Activated naive CD4-positive, alpha-beta T cell treated with Interleukin-2 at 50 U/mL for 16 hours (primary cell): ENCODE measurements at places on chromosomes 16 and 17.
A peak's percentile ranks its signal among the peaks of the same experiment; 100 is the strongest.

DNA sequence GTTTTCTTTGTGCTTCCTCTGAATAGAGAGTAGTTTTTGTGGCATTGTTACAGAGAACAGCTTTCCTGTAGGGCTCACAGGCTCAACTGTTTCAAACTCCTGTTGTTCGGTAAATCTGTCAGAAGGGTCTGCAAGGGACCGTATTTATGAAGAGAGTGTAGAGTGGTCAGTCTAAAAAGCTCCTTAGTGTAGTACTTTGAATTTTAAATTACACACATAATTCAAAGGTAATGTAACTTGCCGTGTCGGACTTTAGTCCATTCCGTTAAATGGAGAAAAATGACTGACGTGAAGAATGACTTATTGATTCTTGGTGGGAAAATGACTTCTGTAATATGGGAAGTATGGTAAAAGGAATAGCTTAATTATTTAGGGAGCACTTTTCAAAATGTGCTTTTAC lies 190.9 kb downstream of the WWOX start:
- DNase-seq, result no peak

GRCh38 chr16:88815901-88816589 lies 4.3 kb upstream of the APRT start:
- peak; percentile 56 for DNase-seq

DNA sequence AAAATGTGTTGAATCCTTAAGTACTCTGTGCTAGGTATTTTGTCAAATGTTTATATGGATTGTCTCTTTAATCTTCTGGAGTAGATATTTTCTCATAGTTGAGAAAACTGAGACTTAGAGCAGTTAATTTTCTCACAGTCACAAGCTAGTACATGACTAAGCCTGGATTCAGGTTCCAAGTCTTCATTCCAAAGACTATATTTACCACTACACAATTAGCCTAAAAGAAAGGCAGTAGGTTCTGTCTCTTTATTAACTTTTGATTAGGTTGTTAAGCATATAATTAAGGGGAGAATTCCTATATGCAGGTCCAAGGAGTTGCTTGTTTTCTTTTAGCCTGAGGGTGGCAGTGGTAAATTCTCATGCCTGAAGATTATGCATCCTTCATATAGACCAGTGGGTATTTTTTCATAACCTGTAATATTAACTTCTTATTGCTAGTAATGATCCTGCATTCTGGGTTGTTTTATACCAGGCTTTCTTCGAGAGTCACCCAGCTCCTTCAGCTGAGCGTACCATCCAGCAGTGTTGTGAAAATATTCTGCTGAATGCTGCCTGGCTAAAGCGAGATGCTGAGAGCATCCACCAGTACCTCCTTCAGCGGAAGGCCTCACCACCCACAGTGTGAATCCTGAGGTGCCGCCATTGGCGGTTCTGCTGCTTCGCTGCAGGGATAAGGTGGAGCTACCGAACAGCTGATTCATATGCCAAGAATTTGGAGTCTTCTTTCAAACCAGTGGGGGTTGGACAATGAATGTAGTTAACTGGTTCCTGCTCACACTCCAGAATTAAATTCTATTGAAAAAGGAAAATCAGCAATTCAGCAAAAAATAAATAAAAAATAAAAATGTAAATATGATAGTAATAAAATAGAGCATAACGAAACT lies 28.2 kb upstream of the KPNB1 start:
- DNase-seq, result no peak

- no peak for DNase-seq
Observed at GRCh38 chr16:9706217-9706836, 475.9 kb downstream of the GRIN2A start.

- DNase-seq, result peak; percentile 35
Observed at GRCh38 chr17:43701318-43701743, 39.6 kb upstream of the MEOX1 start.

DNA sequence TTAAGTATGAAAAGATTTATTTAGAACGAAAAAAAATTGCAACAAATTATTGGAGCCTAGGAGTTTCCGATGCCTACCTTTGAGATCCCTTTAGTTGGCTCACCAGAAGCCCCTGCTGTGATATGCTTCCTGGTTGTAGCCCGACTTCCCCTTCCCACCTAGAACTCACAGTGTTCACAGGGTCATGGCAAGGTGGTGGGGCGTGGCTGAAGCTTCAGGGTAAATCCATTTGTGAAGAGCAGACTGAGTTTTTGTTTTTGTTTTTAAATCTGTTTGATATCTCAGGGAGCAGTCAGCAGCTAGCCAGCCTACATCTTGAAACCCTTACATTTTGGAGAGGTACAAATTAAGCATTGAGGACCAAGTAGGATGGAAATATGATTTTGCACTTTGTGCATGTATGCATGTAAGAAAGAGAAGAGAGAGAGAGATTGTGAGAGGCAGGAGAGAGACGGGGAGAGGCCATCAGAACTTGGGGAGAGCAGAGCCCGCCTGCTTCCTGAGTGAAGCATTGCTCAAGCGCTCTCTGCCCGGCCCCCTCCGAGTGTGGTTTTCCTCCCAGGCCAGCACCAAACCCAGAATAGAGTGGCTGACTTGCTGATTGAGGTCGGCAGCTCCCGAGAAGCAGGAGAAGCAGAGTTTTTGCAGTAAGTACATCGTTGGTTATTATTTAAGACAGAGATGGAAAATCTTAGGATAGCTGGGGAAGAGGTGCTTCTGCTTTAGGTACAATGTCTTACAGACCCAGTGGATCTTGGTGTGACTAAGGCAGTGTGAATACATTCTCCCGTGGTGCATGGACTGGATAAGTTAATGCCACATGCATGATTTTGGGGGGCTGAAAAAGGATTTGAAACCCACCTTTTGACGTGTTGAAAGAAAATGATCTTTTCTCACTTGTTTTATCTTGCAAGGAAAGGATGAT lies 64.2 kb downstream of the SPECC1 start:
- peak; percentile 19 for DNase-seq

- DNase-seq, result no peak
Observed at GRCh38 chr16:85948616-85949265, 49.8 kb downstream of the IRF8 start.

- DNase-seq, result no peak
Observed at GRCh38 chr17:72034000-72034399, 86.8 kb upstream of the SOX9 start.

GRCh38 chr17:8941520-8941919 lies 24.0 kb downstream of the PIK3R5 start:
- DNase-seq, result peak; percentile 75

GRCh38 chr17:31596382-31597323 lies 205.2 kb downstream of the RAB11FIP4 start:
- no peak for DNase-seq

DNA sequence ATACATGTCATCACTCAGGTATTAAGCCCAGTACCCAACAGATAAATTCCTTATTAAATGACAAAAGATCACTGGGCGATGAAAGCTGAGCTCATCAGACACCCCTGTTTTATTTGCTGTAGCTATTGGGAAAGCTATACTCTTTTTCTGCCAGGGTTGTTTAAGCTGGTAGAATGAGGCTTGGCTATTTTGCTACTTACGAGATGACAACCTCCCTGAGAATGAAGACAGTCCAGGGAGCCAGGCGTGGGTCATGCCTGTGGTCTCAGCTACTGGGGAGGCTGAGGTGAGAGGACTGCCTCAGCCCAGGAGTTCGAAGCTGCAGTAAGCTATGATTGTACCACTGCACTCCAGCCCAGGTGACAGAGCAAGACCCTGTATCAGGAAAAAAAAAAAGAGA lies 4.3 kb upstream of the SH2B1 start:
- no peak for DNase-seq

DNA sequence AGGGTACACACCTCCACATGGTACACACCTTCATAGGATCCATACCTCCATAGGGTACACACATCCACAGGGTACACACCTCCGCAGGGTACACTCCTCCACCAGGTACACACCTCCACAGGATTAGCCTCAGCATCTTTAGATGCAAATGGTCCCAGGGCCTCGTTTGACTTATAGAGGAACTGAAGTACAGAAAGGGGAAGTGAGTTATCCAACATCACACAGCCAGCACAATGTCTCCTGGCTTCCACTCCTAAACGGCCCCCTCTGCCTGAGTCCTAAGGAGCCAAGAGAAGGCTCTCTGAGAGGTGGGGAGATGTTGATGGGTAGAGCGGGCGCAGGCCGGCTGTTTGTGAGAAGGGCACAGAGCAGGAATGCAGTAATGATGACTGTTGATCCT lies 12.0 kb downstream of the FOXN1 start:
- no peak for DNase-seq

GRCh38 chr17:27523712-27524111 lies 67.5 kb downstream of the KSR1 start:
- DNase-seq, result no peak

DNA sequence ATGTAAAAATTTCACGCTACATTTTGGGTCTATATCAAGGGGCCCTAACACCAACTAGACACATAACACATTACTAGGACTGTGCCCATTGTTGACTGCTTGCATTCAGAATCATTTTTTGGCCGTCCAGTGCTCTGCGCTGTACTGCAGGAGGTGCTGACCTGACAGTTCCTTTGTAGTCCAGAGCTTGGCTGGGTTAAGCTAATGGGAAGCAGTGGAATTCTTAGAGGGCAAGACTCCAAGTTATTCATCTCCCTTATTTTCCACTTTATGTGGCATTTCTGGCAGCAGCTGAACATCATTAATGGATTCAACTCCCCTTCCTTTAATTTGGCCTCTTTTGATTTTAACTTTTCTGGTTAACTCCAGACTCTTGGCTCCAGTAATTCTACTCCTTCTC lies 351.7 kb downstream of the CDH8 start:
- no peak for DNase-seq

- DNase-seq, result no peak
Observed at GRCh38 chr17:68559316-68559715, 41.9 kb downstream of the FAM20A start.

DNA sequence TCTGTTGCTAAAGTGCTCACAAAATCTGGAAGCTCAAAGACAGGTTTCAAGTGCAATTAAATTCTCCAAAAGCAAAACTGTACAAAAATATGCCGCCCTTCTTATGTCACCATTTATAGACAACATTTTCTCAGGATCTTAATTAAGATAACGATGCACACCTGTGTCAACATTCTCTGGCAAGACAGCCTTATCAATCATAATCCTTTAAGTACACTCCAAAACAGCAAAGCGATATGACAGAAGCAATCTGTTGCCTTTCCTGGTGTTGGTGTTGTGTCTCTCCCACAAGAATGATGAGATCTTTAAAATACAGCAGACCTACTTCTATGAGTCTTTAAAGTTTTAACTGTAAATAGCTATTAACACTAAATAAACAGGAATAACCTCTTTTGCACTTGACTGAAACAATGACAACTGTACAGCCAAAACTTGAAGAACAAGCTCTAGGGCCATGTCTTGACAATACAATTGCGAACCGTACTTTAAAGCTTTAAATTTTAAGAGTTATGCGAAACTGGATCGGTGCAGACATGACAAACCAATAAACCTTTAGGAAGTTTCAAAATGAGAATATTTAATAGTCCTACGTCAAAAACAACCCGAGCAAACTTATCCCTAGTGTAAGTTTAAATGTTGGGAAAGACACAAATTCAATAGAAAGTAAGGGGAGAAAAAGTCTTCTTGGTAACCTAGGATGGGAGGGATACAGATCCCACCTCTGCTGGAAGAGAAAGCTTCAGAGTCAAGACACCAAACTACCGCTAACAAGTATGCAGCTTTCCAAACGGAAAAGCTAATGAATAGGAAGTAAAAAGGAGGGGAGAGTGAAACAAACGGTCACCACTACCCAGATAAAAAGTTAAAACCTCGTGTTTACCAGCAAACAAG lies 3.3 kb upstream of the IRX5 start:
- DNase-seq, result no peak

DNA sequence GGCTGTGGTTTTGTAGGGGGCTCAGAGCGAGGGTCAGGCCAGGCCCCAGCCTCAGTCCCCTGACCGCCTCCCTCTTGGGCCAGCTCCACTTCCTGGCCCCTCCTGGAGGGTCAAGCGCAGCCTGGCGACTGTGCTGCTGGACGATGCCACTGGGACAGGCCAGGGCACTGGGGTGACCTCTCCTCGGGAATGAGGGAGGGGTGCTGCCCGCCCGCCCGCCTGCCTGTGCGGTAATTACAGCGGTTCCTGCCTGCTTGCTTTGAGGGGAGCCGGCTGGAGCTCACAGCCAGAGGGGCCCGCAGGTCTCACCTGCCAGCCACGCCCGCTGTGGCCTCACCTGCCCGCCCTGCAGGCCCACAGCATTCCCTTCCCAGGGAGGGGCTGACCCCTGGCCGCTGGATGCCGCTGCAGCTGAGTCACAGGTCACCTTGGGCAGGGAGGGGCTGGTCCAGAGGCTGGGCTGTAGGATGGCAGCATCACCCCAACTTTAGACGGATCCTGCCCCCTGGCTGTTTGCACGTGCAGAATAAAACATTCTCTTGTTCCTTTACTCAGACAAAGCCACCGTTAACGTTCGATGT lies 76.7 kb upstream of the CBX4 start:
- no peak for DNase-seq

DNA sequence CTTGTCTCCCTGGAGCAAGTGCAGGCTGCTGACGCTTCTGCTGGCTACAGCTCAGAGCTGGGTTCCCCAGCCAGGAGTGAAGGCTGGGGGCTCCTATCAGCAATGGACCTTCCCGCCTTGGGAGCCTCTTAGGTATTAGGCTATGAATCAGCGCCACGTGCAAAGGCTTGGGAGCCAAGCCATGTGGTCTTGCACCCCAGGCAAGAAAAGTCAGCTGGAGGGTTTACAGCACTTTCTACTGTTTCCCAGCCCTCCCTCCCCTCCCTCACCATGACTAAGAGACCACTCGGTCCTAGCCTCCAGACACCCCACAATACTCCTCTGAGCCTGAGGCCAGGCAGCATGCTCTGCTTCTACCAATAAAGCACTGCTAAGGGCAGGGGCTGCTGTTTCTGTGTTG lies 12.3 kb downstream of the EPX start:
- DNase-seq, result no peak

DNA sequence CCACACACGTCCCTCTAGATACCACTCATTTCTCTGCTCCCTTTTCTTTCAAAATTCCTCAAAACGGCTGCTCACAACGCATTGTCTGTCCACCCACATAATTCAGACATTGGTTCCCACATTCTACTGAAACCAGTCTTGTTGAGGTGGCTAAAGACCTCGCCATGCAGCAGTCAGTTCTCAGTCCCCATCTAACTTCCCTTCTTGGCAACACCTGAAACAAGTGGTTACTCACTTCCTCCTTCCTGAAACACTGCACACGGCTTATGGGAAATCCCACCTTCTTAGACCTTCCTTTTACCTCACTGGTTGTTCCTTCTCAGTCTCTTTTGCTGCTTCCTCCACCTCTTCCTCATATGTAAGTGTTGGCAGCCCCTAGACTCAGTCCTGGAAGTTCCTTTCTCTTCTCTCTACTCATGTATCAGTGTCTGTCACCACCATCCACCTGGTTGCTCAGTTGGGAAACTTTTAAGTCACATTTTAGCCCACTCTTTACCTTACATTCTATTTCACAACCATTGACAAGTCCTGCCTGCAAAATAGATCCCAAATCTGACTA lies 277.1 kb downstream of the CEP112 start:
- DNase-seq, result no peak
